ENCODE measurements at places on chromosomes 16 and 17.

DNA sequence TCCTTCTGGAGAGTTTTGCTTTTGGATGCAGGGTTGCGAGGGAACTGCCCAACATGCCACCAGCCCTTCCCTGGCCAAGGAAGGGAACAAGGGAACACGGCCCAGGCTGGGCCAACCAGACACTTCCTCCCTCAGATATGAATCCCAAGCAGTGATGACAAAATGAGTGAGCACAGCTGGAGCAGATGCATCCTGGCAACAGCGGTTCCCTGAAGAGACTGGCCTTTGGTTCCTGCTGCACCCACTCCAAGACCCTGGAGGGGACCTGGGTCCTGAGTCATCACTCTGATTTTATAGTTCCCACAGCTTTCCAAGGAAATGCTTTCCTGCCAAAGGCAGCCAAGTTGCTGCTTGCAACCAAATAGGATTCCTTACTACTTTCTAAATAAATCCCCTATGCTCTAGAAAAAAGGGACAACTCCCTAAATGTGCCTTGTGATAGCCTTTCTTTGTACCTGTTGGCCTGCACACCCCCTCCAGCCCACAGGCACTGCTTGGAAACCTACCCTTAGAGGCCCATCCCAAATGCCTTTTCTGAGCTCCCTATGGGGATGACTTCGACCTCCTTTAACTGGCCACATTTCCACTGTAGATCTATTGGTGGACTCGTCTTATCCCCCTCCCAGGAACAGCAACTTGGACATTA, 5.3 kb downstream of the ST3GAL2 start:
- DNase-seq: no peak

- DNase-seq: no peak
Observed at GRCh38 chr16:86872131-86872530, 293.8 kb downstream of the FOXL1 start.

DNA sequence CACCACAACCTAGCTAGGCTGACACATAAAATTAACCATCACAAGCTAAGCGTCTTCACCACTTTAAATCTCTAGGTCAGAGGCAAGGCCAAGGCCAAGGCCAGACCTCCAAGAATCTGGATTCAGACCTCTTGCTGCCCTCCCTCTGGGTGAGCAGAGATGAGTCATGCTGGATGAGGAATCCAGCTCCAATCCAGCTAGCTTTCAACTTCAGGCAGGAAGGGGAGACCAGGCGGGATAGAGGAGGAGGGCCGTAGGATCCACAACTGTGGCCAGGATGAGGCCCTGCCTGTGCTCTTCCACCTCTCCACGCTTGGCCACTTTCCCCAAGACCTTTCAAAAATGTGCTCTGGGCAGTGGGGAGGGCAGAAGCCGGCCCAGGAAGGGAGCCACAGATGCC, 14.7 kb downstream of the LRRC75A start:
- no peak for DNase-seq

DNA sequence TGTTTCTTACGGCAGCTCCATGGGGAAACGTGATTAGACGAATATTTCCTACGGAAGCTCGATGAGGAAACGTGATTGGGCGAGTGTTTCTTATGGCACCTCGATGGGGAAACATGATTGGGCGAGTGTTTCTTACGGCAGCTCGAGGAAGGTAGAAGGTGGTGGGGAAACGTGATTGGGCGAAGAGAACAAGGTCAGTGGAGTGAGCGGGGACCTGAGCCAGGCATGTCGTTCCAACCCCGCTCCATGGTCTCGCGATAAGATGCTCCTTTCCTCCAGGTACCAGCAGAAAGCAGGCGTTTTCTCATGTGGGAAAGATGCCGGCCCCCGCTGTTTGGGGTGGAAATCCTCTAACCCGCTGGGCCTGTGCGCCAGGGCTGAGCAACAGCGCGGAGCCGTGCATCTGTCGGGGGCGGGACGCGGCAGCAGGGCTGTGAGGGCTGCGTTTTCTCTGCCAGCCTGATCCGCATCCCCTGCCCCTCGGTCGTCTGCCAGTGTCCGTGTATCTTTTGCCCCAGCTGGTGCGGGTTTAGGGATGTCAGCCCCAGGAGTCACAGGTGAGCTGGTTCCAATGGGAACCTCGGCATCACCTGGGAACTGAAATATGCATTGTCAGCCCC, 25.6 kb upstream of the DOC2B start:
- no peak for DNase-seq

DNA sequence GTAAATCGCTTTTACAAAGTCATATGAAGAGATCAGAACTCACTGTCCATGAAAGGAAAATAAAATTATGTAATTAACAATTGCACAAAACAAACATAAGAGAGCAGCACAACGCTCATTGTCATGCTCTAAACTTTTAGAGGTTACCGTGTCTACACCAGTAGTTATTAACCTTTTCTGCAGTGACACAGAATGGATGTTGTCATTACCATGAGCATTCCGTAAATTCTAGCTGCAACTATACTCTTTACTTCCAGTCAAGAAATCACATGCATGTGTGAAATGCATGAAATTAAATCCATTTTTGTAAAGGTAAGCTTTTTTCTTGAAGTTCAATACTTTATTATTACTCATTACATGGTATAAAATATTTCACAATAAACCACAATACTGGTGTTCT, 38.2 kb downstream of the USP32 start:
- no peak for DNase-seq

DNA sequence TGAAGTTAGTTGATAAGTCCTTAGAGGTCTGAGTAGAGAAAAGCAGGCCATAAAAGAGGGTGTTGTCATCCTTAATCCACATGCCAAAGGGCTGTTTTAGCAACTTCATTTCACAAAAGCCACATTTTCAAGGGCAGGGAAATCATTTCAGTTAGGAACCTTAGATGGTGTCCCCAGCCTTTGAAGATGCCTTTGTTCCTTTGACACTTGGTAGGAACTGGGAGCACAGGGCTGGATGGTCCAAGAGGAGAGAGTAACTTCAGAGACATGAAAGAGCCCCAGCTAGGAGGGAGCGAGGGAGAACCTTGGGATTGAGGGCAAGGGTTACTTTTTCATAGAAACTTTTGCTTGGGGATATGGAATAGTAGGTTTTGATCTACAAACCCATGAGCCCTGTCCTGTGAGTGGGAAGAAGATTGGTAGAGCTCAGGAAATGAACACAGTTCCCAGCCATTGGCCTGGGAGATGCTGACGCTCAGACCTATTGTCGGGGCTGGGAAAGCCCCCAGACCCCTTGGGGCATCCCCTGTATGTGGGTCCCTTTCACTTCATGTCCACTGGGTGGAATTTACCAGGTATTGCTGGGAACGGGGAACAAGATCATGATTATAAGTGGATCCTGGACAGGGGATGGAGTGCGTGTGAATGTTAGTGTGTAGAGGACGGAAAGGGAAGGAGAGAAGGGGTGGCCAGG, 18.9 kb downstream of the MSI2 start:
- no peak for DNase-seq

GRCh38 chr17:61849674-61850073, 13.7 kb downstream of the BRIP1 start:
- no peak for DNase-seq

- DNase-seq: no peak
Observed at GRCh38 chr17:57708410-57708809, 36.7 kb downstream of the CCDC182 start.

GRCh38 chr16:54402270-54402669, 115.7 kb upstream of the IRX3 start:
- DNase-seq: no peak

DNA sequence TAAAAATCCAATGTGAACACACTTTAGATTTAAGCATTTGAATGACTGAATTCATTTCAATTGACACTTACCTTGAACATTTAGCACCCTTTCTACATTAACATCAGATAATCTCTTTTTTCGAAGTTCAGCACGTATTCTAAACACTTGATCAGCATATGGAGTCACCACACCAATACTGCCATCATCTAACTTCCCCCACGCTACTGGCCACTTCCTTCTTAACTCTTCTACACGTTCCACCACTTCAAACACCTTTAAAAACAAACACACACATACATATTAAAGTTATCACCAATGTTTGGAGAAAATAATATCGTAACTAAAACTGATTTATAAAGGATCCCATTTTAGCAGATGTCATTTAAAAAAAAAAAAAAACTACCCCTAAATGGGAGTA, 93.5 kb downstream of the CACNG1 start:
- DNase-seq: no peak

- peak; percentile 7 for DNase-seq
Observed at GRCh38 chr17:56754523-56755208, 79.1 kb downstream of the C17orf67 start.

DNA sequence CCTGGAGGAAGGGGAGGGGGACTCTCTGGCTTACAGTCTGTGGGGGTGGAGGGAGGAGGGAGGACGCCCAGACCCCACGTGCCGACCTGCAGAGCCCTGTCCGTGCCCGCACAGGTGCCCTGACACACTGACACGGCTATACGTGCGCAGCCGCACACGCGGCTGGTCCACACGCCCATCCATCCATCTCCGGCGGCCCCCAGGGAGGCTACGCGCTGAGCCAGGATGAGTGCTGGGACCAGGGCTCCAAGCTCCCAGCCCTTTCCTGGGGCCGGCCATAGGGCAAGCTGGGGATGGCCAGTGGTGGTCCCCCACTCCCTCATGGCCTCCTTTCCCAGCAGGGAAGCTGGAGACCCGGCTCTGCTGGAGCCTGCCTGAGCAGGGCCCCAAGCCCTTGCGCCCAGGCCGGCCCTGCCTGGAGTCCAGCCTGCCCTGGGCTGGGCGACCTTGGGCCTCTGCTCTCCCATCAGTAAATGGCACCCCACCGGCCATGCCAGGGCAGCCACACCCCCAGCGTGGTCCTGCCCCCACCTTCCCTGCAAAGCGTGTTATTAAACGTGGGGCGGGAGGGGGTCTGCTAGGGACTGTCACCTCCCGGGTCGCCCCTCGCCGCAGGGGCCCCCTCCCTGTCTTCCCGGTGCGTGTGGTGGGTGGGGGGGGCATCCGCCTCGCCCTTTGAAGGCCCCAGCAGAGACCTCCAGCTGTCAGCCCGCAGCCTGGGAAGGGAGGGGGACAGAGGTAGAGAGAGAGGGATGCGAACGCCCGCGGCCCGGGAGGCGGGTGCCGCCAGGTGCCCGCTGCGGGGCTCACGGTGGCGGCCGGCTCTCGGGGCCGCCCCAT, 863 bp downstream of the CASKIN1 start:
- no peak for DNase-seq

GRCh38 chr17:12040478-12040877, 19.8 kb downstream of the MAP2K4 start:
- DNase-seq: no peak

DNA sequence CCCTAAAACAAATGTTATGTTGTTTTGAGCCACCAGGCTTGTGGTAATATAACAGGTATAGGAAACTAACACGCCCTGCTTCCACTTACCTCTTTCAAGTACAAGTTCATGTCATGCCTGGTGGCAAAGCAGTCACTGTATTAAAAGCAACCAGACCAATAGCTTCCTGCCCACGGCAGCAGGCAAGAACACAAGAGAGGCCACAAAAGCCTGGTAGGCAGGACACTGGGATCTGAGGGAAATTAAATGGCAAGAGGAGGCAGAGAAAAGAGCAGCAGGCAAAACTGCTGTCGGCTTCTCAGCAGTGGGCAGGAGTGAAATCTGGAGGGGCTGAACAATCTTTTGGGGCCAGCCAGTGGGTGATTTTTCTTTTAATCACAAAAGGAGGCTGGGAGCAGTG, 2.2 kb downstream of the CYTH1 start:
- no peak for DNase-seq

- DNase-seq: no peak
Observed at GRCh38 chr16:86257546-86257945, 252.8 kb upstream of the FOXF1 start.

- DNase-seq: peak; percentile 93
Observed at GRCh38 chr17:61416540-61417363, 17.1 kb downstream of the TBX2 start.

- DNase-seq: no peak
Observed at GRCh38 chr16:11015607-11016006, 71.2 kb downstream of the CLEC16A start.

- DNase-seq: no peak
Observed at GRCh38 chr16:80048250-80048649, 447.7 kb upstream of the MAF start.

DNA sequence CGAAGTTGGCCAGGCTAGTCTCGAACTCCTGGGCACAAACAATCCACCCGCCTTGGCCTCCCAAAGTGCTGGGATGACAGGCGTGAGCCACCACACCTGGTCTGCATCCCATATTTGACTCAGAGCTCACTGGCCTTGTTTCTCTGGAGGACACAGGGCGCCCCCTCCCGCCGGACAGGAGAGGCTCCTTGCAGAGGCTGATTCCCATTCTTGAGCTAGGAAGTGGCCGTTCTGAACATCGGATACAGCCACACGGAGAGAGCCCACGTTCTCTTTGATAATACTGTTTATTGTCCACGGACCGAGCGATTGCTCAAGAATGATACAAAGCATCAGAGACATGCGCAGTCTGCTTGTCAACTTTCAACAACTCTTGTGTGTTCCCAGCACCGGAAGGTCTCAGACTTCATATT, 12.1 kb upstream of the USP36 start:
- no peak for DNase-seq

DNA sequence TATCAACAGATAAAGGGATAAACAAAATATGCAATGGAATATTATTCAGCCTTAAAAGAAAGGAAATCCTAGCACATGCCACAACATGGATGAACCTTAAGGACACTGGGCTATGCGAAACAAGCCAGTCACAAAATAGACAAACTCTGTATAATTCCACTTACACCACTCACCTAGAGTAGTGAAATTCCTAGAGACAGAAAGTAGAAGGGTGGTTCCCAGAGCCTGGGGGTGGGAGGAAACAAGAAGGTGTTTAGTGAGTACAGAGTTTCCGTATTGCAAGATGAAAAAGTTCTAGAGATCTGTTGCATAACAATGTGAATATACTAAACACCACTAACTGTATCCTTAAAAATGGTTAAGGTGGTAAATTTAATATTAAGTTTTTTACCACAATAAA, 10.0 kb downstream of the SPOP start:
- no peak for DNase-seq

GRCh38 chr17:82105882-82106687, 8.0 kb upstream of the FASN start:
- peak; percentile 76 for DNase-seq

DNA sequence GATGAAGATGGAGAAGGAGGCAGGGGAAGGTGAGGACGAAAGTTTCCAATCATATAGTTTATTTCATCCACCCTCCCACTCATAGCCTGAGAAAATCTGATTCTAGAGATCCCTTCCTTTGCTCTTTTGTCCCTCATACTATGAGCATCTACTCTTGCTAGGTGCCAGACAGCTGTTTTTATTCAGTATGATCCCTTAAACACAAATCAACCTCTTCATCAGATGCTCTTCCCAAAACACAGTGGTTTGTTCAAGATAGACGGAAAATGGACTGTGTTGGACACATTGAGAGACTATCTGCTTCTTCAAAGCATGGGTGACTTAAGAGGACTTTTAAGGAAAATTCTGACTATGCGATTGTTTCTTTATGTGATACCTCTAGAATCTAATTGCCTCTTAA, 49.4 kb upstream of the XYLT1 start:
- DNase-seq: no peak
